ENCODE measurements at places on chromosomes 1 and 21. TPM values are rescaled to one million over a fixed set of nuclear protein-coding genes. Genes with fewer than 3 reads are reported as not detected.

DNA sequence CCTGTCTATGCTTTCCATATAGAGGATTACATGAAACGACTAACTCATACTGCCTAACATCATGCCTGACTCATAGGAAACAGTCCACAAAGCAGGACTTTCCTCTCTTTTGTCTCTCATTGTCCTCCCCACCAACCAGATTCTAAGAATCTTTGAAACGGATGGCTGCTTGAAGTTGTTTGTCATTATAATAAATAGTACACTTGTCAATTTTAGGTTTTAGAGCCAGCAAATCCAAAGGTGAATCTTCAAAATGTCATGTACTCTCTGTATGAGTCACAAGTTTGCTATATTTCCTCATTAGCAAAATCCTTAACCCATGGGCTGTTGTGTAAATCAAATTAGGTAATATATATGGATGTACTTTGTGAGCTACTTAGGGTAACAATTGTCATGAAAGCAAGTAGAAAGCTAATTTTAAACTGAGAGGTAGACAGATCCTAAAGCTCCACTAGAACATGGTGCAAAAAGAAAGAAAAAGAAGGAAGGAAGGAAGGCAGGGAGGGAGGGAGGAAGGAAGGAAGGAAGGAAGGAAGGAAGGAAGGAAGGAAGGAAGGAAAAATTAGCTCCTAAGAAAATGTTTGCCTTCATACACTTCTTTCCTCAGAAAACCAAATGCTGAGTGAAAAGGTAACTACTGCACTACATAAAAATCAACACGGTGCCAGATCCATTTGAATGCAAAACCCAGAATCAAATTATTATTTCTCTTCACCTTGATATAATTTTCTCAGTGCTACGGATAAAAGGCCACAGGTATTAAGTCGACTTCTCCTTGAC is 129.5 kb upstream of the PRMT6 start:
- H3K4me3 ChIP-seq = no peak overlapping the region
- H3K27me3 ChIP-seq = peaks cover 5% of the 10 kb centered on the region
- no peaks in the 10 kb centered on the region for H3K36me3 ChIP-seq
- no peaks in the 10 kb centered on the region for H3K4me1 ChIP-seq

- no peak overlapping the region for H3K27ac ChIP-seq
- DNase-seq = no peak
- H3K4me3 ChIP-seq = no peak overlapping the region
- H3K36me3 ChIP-seq = peaks cover 6% of the 10 kb centered on the region
- H3K27me3 ChIP-seq = no peaks in the 10 kb centered on the region
Observed at GRCh38 chr1:43814401-43814800, 107.1 kb downstream of the ST3GAL3 start.

- H3K4me1 ChIP-seq = no peaks in the 10 kb centered on the region
- DNase-seq = no peak
- no peaks in the 10 kb centered on the region for H3K27me3 ChIP-seq
- no peak overlapping the region for H3K27ac ChIP-seq
Observed at GRCh38 chr1:183506561-183506960, 34.3 kb downstream of the SMG7 start.

Gene LRRC71
- total RNA-seq = not detected

Gene METTL18
- 10.4 TPM for total RNA-seq

Data from SJCRH30 (cell line).